ENCODE measurements at places on chromosomes 13 and 19.

- DNase-seq: no peak
These were observed 44.3 kb downstream of the NDFIP2 start for GRCh38 chr13:79525064-79525857.

- DNase-seq: no peak
These were observed 46.9 kb downstream of the OLFM4 start for GRCh38 chr13:53075356-53076041.

DNA sequence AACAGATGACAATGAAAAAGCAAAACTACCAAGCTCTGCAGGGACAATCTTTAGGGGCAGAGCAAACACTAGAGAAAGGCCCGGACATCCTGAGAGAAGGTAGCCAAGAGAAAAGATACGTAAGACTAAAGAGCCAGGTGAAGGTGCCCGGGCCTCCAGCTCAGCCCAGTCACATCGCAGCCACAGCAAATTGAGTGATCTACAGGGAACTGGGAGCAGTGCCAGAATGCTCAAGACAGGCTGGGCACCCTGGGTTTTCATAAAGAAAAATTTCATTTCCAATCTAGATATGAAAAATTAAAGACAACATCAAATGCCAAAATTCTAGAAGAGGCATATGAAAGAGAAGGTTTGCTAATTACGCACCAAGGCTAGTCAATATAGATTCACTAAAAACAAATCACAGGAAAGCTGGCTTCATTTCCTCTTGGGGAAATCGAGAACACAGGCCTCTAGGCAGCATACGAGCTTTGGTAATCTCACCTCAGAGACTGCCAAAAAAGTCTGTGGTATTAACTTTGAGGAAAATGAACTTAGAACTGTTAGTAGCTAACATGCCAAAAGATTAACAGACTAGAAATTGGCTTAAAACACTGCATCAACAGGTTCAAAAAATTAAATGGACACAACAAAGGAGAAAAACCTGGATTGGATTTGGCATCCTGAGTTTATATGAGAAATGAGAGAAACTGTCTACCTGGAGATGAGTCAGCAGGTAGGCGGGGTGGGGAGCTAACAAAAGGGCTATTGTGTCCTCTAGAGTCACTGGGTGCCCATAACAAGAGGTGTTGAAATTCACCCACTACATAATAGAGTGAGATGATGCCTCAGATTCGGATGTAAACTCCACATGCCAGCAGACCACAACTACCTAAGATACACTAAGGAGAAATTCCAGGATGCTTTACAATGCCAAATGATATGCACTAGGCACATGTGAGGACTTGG is 6.6 kb downstream of the ANKRD10 start:
- no peak for DNase-seq

GRCh38 chr19:52622261-52622660 is 15.9 kb downstream of the ZNF83 start:
- no peak for DNase-seq

All from stimulated activated CD4-positive, alpha-beta T cell treated with anti-CD3 and anti-CD28 coated beads, Interleukin-15, amount 100 ng/mL, for 1 hour (primary cell).